ENCODE measurements at places on chromosomes 1 and 21.

- DNase-seq = no peak
- H3K27ac ChIP-seq = peak overlapping the region; percentile 96
- H3K4me1 ChIP-seq = peaks cover 50% of the 10 kb centered on the region
- H3K4me3 ChIP-seq = peak overlapping the region; percentile 95
- no peaks in the 10 kb centered on the region for H3K27me3 ChIP-seq
Measured at GRCh38 chr1:46615735-46616134, 876 bp downstream of the MOB3C start.

- H3K27me3 ChIP-seq = no peaks in the 10 kb centered on the region
- no peaks in the 10 kb centered on the region for H3K4me1 ChIP-seq
- no peak overlapping the region for H3K27ac ChIP-seq
- DNase-seq = no peak
- H3K36me3 ChIP-seq = no peaks in the 10 kb centered on the region
Measured at GRCh38 chr1:187034501-187034900, 205.8 kb downstream of the PLA2G4A start.

DNA sequence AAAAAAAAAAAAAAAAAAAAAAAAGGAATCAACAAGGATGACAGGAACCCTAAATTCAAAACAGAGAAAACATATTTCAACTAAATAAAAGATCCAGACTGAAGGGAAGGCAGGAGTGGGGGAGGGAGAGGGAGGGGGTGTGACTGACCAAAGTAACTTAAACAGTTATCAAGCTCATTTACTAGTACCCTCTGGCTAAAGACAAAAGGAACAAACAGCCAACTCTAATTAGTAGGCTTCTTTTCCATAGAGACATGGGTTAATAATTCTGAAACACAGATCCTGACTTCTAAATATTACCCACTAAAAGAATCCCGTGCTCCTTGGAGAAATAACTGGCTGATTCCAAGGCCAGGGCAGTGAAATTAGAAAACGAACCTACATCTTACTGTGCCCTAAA is 23.8 kb downstream of the USP48 start:
- DNase-seq = no peak
- peaks cover 40% of the 10 kb centered on the region for H3K36me3 ChIP-seq
- peaks cover 22% of the 10 kb centered on the region for H3K4me1 ChIP-seq
- no peak overlapping the region for H3K4me3 ChIP-seq
- H3K27ac ChIP-seq = no peak overlapping the region

- no peaks in the 10 kb centered on the region for H3K27me3 ChIP-seq
- DNase-seq = no peak
- H3K36me3 ChIP-seq = peaks cover 12% of the 10 kb centered on the region
Measured at GRCh38 chr1:31488528-31488927, 75.5 kb downstream of the SERINC2 start.

- H3K36me3 ChIP-seq = peaks cover 3% of the 10 kb centered on the region
- no peak overlapping the region for H3K4me3 ChIP-seq
- no peaks in the 10 kb centered on the region for H3K27me3 ChIP-seq
Measured at GRCh38 chr1:53398576-53399365, 60.4 kb upstream of the DMRTB1 start.

DNA sequence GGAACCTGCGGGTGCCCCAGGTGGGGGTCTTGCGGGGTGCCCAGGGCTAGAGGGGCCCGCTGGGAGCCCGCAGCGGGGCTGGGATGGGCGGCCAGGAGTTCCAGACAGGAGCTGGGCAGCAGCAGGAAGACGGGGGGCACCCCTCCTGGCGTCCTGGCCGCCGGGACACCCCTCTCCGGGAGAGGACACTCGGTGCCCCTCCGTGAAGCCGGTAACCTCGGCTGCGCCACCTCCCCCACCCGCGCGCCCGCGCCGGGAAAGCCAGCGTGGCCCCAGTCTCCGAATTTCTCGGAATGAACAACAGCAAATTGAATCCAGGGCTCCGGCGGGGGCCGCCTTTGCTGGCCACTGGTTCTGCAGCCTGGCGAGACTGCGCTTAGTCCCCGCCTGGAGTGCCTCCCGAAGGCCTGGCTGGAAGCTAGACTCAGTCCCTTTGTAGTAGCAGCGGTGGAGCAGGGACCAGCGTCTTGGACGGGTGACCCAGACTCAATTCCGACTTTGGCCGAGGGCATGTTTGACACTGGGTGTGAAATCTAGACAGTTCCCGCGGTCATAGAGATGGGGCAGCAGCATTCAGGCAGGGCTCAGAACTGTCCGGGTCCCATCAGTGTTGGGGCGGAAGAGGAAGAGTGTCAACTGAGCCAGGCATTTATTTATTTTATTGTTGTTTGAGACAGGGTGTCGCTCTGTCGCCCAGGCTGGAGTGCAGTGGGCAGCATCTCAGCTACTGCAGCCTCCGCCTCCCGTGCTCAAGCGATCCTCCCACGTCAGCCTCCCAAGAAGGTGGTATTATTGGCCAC is 773 bp downstream of the IFNGR2 start:
- H3K27ac ChIP-seq = no peak overlapping the region
- peak overlapping the region; percentile 63 for H3K4me3 ChIP-seq
- no peaks in the 10 kb centered on the region for H3K4me1 ChIP-seq
- peaks cover 69% of the 10 kb centered on the region for H3K27me3 ChIP-seq
- peaks cover 9% of the 10 kb centered on the region for H3K36me3 ChIP-seq
- no peak for DNase-seq

GRCh38 chr1:196344453-196344852 is 263.8 kb downstream of the KCNT2 start:
- no peaks in the 10 kb centered on the region for H3K4me1 ChIP-seq
- no peaks in the 10 kb centered on the region for H3K27me3 ChIP-seq
- no peak for DNase-seq
- no peak overlapping the region for H3K27ac ChIP-seq

DNA sequence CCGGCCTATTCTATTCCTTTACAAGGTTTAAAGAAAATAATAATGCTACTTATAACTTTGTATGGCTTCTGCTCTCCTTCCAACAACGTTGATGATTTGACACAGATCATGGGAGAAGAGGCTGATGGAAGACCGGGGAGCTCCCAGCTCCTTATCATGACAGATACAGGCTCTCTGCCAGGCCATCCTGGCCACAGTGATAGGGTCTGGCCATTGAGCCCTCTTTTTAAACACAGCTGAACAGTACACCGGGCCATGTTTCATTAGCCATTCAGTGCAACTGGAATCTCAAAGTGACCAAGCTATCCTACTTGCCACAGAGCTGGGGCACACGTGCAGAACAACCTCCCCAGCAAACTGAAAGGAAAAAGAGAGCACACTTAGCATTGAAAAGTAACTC is 34.9 kb downstream of the DNAJC11 start:
- DNase-seq = no peak
- H3K27me3 ChIP-seq = no peaks in the 10 kb centered on the region

GRCh38 chr1:66648901-66649595 is 103.2 kb upstream of the DYNLT5 start:
- H3K27me3 ChIP-seq = peaks cover 66% of the 10 kb centered on the region
- no peak overlapping the region for H3K27ac ChIP-seq
- DNase-seq = no peak
- no peaks in the 10 kb centered on the region for H3K36me3 ChIP-seq

DNA sequence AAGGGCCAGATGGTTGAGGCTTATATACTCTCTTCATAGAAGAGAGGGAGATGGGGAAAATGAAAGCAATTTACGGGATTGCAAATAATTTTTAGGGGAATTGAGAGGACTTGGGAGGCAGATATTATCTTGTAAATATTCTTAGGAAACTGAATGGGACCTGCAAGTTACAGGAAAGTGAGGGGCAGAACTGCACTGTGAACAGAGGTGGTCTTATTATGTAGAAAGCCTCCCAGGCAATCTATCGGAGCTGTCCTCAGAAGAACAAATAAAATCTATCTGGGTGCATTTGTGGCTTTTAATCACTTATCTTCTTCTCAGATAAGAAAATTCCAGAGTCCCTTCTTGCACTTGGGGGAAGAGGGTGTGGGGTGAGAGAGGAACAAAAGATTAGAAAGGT is 223.5 kb downstream of the RHOU start:
- peaks cover 8% of the 10 kb centered on the region for H3K27me3 ChIP-seq
- H3K36me3 ChIP-seq = no peaks in the 10 kb centered on the region
- H3K4me3 ChIP-seq = no peak overlapping the region
- H3K27ac ChIP-seq = no peak overlapping the region

DNA sequence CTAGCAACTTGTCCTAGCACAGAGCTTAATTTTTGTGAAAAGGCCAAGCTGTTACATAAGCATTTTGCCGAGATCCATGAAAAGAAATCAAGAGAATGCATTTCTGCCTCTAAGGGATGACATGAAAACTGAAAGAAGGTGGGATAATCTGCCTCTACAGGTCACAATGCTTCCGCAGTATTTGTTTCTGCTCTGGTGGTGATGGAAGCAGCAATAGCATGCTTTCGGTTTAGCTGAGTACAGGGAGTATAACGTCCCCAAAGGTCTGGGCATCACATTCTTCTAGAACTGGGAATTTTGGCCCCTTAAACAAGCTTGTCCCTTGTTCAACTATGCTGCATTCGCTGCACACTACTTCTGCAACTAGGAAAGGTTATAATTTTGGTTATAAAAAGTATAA is 14.4 kb upstream of the MAGI3 start:
- no peak overlapping the region for H3K4me3 ChIP-seq
- peaks cover 37% of the 10 kb centered on the region for H3K27me3 ChIP-seq
- no peak overlapping the region for H3K27ac ChIP-seq
- no peak for DNase-seq
- H3K4me1 ChIP-seq = no peaks in the 10 kb centered on the region

DNA sequence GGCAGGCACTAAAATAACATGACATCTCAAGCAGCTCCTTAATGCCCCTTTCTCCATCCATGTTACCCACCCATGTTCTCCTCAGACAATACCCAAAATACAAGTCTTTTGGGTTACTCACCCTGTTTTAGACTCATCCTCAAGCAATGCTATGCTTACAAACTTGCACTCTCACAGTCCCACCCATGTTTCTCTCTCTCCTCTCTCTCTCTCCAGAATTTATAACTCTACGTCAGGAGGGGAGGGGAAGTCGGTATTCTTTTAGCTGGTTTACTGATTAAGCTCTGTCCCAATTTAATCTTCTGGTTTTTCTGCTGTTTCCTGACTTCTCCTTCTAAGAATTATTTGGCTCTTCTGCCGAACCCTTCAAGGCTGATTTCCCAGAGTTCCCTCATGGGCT is 98.0 kb upstream of the NR5A2 start:
- H3K4me1 ChIP-seq = peaks cover 7% of the 10 kb centered on the region
- no peaks in the 10 kb centered on the region for H3K27me3 ChIP-seq
- no peak overlapping the region for H3K4me3 ChIP-seq

DNA sequence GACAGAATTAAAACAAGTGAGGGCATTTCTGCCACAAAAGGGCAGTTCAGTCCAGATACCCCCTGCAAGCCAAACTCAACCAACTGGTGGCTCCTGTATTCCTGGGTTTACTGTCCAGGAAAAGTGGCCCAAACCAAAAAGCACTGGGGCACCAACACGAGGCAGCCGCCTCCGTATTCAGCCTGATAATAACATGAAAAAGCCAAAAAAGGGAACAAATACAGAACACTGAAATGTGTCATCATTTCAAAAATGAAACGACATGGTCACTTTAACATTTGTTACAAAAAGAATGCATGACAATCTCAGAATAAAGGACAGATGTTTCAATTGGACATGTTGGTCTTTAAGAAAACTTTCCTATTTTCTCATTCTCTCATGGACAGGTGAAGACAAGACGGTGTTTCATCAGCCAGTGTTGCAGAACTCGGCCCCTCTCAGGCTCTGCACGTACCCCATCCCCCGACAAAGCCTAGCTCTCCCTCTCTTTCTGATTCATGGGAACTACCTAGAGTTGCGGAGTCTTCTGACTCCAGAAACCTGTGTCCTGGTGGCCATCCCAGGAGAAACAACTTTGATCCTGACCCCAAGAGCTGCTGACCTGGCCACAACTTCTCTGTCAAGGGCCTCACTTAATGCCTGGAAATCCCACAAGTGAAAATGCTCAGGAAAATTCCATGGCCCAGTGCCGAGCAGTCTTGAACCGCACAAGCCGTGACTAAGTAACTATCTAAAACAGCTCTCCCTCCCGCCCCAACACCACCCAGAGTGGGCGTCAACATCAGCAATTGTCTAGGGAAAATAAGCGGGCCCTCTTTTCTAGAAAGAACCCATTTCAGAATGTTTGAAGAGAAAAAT is 27.1 kb downstream of the ZBTB17 start:
- H3K4me3 ChIP-seq = peak overlapping the region; percentile 77
- peaks cover 40% of the 10 kb centered on the region for H3K4me1 ChIP-seq
- DNase-seq = no peak
- H3K36me3 ChIP-seq = peaks cover 35% of the 10 kb centered on the region
- peak overlapping the region; percentile 89 for H3K27ac ChIP-seq

GRCh38 chr1:98253145-98253544 is 332.3 kb upstream of the DPYD start:
- no peak overlapping the region for H3K4me3 ChIP-seq
- H3K4me1 ChIP-seq = no peaks in the 10 kb centered on the region
- H3K36me3 ChIP-seq = no peaks in the 10 kb centered on the region
- no peaks in the 10 kb centered on the region for H3K27me3 ChIP-seq
- DNase-seq = no peak
- no peak overlapping the region for H3K27ac ChIP-seq

GRCh38 chr1:60866917-60867531 is 215.3 kb upstream of the NFIA start:
- no peak overlapping the region for H3K27ac ChIP-seq
- H3K4me1 ChIP-seq = no peaks in the 10 kb centered on the region
- H3K36me3 ChIP-seq = no peaks in the 10 kb centered on the region

GRCh38 chr1:228275430-228276173 is 67.8 kb downstream of the OBSCN start:
- H3K36me3 ChIP-seq = peaks cover 6% of the 10 kb centered on the region
- no peaks in the 10 kb centered on the region for H3K27me3 ChIP-seq
- H3K27ac ChIP-seq = peak overlapping the region; percentile 83
- peak overlapping the region; percentile 86 for H3K4me3 ChIP-seq

DNA sequence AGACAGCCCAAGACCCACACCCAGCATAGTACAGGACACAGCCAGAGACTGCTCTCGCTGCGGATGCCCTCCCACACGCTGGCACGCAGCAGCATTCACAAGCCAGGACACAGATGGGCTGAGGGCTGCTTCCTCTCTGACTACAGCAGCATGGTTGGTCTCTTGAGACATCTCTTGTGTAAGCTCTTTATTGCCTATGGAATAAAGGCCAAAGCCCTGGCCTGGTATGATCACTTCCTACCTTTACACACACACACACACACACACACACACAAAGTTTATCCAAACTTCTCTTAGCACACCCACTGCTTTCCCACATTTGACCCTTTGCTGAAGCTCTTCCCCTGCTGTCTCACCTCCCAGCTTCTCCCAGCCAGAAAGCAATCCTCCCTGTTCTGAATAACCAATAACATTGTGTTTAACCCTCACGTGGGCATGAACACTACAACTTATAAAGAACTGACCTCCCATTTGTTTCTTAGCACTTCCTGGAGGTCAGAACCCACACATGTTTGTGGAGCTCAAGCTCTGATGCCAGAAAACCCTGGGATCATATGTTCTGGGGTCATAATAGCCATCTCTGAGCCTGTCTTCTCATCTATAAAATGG is 1.2 kb upstream of the LUZP1 start:
- no peak overlapping the region for H3K27ac ChIP-seq
- H3K36me3 ChIP-seq = peaks cover 12% of the 10 kb centered on the region
- peaks cover 18% of the 10 kb centered on the region for H3K4me1 ChIP-seq
- H3K27me3 ChIP-seq = no peaks in the 10 kb centered on the region
